ENCODE measurements at places on chromosomes 3 and 15. TPM values are rescaled to one million over a fixed set of nuclear protein-coding genes. Genes with fewer than 3 reads are reported as not detected.

GRCh38 chr3:184937611-184938010, 125.6 kb downstream of the VPS8 start:
- DNase-seq, result no peak

DNA sequence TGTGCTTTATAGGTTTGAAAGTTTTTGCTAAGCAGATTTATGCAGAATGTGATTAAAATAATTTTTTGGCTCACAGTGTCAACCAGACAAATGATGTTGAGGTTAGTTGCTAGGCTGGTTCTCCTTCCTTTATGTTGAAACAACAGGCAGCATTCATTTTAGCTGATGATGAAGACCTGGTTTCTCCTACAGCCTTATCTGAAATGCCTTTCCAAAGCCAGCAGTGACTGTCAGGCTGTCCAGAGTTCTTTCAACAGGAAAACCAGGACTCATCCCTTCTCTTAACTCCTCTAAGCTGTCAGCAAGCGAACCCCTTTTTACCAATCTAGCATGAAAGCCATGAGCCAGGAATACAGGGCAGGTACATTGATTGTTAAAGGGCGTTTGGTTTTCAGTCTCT, 84.1 kb downstream of the ZNF609 start:
- no peak for DNase-seq

- DNase-seq, result no peak
Observed at GRCh38 chr3:149908424-149908957, 62.2 kb downstream of the PFN2 start.

- no peak for DNase-seq
Observed at GRCh38 chr15:22861161-22861560, 22.7 kb downstream of the NIPA2 start.

Gene SLC24A5
- total RNA-seq, result not detected

Gene MESP2
- total RNA-seq, result 0.62 TPM
